ENCODE measurements at places on chromosomes 5 and 9.
A peak's percentile ranks its signal among the peaks of the same experiment; 100 is the strongest.

DNA sequence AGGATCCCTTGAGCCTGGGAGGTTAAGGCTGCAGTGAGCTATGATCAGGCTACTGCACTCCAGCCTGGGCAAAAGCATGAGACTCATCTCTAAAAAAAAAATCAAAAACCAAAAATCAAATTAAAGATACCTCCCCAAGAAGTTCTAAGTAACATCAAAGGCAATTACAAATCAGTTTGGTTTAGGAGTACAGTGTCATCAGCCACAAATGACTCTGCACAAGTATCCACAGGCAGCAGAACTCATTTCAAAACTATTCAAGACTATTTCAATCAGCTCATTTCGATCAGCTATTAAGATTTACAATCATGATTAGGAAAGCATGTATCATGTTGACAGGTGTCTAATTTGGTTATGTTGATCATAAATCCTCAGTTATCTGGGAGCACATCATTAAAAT is 19.1 kb downstream of the TRMO start:
- DNase-seq: no peak

- peak; percentile 7 for DNase-seq
These were observed 83.5 kb upstream of the MINAR2 start for GRCh38 chr5:129664336-129664937.

GRCh38 chr5:26791433-26791832 is 247.0 kb downstream of the CDH9 start:
- no peak for DNase-seq

DNA sequence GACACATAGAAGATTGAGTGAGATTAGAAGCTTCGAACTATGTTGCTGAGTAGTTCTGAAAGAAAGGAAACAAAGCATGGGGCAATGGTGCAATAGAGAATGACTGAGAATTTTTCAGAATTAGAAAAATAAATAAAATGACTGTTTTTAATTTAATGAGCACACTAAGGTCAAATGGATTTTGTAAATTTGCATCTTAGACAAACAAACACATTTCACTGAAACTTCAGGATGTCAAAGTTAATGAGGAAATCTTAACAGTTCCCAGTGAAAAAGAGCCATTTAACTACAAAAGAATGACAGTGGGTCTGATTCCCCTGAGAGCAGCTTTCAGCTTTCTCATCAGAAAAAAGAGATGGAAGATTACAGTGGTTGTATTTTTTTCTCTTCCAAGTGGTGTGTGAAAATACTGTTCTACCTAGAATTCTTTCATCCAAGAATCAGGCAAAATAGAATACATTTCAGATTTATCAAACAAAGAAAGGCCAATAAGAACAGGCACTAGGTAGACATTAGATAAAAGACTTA is 591.9 kb downstream of the SEMA5A start:
- no peak for DNase-seq

- DNase-seq: no peak
These were observed 10.9 kb upstream of the SLC31A2 start for GRCh38 chr9:113139953-113140352.

GRCh38 chr5:132655821-132656773 is 1.9 kb upstream of the IL13 start:
- no peak for DNase-seq

- no peak for DNase-seq
These were observed 354.8 kb downstream of the NTRK2 start for GRCh38 chr9:85024374-85024773.

- no peak for DNase-seq
These were observed 40.8 kb downstream of the NAIF1 start for GRCh38 chr9:128026255-128026772.

DNA sequence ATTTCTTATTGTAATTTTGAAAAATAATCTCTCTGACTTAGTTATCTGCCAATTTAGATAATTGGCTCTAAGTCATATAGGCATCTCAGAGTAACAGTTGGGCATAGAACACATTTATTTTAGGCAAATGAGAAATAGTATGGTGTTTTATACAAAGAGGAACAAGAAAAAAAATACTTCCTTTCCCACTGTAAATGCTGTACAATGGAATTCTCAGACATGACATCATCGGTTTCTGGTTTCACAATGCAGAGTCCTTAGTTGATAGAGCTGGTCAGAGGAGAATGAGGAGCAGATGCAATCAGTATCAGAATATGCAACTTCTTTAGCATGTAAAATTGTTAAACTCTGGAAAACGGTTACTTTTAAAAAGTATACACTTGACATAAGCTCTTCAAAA is 49.4 kb downstream of the PLK2 start:
- DNase-seq: no peak

DNA sequence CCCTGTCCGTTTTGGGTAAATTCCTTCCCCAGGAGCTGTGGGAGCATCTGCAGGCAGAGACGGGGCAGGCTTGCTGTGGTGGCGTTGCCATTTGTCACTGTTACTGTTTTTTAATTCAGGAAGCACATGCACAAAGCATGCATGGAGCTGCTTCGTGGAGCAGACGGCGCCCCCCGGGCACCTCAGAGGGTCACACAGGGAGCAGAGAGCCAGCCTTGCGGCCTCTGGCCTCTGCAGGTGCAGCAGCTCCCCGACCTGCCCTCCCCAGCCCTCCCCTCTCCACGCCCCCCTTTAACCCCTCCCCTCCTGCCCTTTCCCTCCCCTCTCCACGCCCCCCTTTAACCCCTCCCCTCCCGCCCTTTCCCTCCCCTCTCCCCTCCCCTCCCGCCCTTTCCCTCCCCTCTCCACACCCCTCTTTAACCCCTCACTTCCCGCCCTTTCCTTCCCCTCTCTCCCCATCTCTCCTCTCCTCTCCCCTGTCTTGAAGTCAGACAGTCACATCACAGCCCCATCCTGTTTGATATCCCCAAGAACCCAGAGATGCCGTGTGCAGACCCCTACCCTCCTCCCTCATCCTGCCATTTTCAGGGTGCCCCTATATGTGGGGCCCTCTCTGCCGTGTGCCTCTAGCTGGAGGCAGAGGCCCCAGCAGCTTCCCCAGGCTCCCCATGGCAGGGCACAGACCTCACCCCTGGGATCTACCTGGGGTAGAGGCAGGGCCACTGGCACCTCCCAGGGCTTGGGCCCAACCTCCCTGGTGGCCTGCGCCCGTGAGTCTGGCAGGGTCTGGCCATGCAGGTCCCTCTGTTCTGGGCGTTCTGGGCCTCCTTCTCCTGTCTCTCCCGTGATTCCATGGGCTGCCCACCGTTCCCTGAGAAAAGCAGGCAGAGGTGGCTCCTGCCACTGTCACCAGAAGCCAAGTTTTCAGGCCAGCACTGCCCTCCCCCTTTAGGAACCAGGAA is 29.6 kb upstream of the UBAC1 start:
- DNase-seq: peak; percentile 93

- DNase-seq: no peak
These were observed 18.1 kb upstream of the CCDC125 start for GRCh38 chr5:69350664-69351063.

GRCh38 chr9:36935768-36936497 is 98.1 kb downstream of the PAX5 start:
- DNase-seq: no peak

DNA sequence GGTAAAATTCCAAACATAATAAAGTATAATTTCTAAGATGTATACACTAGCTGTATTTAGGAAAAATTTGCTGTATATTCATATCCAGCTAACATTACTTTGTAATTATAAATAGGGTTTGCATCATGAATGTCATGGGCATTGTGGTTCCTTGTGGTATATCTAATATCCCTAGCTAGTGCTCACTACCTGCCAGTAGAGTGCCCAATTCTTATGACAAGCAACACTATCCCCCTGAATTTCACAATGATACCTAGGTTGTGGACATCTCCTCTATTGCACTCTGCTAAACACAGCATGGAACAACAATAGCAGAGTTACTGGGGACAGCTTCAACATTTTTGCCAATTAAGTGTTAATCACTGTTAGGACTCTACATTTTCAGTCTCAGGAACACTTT is 1656.5 kb downstream of the EFNA5 start:
- DNase-seq: no peak

- DNase-seq: no peak
These were observed 657 bp downstream of the MTRR start for GRCh38 chr5:7869474-7870136.

DNA sequence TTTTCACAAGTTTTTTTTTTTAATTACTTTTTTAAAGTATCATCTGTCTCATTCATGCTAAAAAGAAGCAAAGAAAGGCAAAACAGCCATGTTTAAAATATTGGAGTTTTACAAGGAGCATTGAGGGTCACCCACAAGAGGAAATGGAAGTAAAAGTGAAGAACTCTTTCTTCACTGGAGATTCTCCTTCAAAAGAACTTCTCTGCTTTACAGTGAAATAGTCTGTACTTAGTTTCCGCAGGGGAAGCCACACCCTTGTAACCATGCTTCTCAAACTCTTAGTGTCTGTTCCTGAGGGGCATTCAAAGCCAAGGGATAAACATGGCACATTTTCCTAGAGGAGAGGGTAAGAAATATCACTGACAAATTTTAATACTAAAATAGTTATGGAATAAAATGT is 8.6 kb downstream of the C9orf72 start:
- no peak for DNase-seq

DNA sequence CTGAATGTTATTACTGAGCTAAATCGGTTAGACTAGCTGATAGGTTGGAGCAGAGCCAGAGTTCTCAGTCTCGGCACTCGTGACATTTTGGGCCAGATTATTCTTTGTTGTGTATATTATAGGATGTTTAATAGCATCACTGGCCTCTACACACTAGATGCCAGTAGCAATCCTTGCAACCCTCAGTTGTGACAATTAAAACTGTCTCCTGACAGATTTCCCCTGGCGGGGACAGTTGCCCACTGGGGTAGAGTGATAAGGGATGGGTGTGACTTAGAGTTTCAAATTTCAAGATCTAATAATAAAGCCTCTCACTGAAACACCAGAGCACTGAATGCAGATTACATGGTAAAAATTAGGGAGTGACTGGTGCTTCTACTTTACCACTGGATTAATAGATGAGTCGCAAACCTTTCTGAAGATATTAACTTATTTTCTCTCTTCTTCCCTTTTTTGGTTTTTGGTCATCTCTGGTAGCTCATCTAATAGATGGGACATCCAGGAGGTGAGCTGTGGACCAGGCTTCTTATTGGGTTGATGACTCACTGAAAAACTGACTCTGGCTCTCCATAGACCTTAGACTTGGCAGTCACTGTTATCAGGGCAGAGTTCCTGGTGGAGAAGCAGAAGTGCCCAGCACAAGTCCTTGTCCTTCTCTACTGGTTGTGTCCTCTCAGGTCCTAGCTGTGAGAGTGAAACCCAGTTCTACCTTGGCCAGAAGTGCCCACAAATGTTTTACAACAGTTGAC is 150.3 kb downstream of the UNC13B start:
- no peak for DNase-seq

DNA sequence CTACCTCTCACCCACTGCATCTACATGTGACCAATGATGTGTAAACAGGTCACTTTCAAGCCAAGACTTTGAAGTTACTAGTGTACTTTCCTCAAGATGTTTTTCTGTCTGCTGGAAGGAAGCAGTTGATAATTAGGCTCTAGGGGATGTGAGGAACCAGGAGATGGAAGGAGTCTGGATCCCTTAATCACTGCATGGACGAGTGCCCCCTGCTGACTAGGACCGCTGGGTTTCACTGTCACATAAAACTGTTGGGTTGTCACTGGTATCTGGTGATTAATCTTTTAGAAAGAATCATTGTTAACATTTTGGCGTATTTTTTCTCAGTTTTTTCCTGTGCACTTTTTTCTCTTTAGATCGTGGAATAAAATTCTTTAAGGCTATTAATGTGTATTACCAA is 79.5 kb downstream of the SREK1 start:
- DNase-seq: no peak

GRCh38 chr9:91119679-91120078 is 242.0 kb downstream of the AUH start:
- no peak for DNase-seq

DNA sequence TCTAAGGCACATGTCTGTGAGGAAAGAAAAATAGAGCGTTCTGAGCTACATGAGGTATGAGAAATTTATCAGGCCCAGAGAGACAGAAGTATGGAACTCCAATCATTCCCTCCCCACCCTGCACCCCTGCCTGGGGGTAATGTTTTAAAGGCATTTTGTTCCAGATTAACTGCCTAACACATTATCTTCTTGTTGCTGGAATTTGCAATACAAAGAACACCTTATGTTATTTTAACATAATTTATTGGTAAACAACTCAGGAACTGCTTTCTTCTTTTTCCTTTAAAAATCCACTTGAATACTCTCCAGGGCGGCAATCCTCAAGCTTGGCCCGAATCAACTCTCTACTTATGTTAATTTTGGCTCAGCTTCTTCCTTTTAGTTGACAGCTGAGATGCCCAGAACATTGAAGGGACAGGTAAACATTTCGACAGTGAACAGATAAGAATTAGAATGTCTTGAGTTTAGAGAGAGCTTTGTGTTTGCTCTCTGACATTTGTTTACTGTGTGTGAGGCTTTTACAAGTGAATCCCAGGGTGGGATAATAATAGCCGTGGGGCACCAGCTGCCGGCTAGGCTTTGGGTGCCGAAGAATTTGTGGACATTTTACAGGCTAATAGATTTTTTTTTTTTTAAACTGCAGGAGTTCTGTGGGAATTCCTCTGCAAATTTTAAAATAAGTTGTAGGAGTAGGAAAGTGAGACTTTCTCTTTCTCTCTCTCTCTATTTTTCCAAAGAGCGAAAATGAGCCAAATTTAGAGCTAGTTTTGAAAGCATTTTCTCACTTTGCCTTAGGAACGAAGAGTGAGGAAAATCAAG is 96.4 kb upstream of the TAF11L2 start:
- DNase-seq: no peak

Measured in HuH-7 (cell line).